ENCODE measurements at places on chromosomes 12 and 14.

- DNase-seq, result no peak
Observed at GRCh38 chr14:65904988-65905387, 492.5 kb downstream of the FUT8 start.

DNA sequence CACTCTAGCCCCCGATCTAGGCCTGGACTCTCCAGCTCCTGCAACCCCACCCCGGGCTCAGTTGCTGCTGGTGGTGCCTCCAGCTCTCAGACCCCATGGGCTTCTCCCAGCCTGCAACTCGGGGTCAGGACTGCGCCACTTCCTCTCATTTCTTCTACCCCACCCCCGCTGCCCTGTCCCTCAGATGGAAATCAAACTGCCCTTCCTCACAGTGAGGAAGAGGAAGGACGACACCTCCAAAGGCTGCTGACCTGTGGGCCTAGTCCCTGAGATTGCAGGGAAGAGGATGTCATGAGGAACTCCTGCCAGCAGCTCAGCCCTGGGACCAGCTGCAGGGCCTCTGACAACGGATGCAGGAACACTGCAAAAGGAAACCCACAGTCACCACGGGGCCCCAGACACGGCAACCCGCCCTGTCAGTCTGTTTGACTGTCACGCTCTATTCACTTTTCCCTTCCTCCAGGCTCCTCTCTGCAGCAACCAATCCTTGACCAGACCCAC lies 29.3 kb upstream of the PNMA1 start:
- no peak for DNase-seq

DNA sequence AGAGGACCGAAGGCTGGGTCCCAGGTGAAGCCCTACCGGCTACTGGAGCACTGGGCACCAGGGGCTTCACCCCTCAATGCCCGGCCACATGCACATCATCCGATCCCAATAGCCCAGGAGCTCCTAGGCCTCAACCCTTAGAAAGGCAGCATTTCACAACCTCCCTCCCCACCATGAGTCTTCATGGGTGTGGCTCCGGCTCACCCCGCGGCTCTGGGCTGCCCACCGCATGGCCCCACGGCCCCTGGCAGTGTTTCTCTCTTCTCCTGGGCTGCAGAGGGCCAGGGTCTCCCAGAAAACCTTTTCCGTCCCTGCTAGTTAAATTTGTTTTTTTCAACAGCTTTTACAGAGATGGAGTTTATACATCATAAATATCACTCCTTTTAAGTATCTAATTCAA lies 28.6 kb upstream of the DLK1 start:
- DNase-seq, result no peak

DNA sequence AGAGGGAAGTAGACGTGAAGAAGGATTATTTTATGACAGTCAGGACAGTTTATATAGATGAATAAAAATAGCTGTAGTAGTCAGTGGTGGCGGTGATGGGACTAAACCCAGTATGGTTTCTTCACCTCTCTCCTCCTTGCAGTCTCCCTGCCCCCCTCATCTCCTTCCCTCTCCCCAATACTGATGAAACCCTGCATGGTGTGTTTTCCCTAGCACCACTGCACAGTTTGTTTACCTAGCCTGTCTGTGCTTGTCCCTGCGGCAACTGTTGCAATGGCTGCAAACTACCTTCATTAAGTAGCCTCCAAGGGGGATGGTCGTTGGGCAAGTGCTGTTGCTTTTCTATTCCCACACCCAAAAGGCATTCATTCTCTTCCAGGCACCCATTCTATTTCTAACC lies 14.7 kb downstream of the PCBP2 start:
- no peak for DNase-seq

GRCh38 chr12:115320451-115320850 lies 636.5 kb upstream of the TBX3 start:
- DNase-seq, result no peak

DNA sequence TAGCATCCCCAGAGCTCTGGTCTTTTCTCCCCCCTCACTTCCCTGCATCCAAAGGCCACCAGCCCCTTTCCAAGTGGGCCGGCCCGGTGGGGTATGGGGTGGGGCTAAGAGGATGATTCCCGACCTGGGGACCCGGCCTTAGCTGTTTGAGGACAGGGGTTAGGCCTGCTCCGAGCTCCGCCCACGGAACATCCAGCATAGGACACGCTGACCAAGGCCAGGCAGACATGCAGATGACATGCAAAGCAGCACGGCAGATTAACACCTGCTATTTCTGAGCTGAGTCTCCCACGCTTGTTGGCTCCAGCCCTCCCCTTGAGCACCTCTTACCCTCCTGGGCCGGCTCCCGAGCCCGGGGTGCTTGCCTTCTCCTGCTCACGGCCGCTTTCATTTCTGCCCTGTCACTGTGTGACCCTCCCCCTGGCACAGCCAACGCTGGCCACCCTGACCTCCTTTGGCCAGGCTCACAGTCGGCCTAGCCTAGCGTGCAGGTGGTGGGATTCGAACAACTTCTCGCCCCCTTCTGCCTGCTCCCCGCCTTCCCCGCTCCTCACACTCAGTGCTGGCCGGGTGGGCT lies 40.2 kb downstream of the TEAD4 start:
- no peak for DNase-seq

DNA sequence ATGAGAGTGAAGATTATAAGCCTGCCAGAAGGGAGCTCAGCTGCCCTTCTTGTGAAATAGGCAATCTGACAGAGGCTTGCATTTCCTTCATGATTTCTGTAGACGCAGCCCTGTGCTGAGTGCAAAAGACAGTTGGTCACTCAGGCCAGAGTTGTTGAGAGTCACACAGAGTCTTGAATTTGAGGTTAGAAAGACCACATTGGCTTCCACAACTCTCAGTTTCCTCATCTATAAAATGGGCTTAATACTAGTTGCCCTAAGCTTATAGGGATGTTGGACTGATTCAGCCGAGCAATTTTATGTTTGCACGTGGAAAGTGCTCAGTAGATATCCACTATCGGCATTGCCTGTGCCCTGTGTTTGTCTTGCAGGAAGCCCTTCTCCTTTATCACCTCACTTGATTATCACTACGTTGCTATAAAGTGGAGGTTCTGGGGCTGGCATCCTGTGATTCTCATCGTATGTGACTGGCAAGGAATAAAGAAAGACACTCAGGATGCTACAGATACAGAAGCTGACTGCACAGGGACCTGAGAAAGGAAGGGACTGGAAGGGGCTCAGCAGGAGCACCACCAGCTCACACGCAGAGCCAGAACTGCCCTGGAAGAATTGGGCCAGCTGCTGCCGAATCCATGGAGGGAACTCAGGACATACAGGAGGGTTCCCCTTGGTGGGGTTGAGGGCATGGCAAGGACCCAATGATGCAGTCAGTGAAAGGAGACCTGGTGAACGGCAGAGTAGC lies 19.8 kb upstream of the SERPINA4 start:
- DNase-seq, result no peak

DNA sequence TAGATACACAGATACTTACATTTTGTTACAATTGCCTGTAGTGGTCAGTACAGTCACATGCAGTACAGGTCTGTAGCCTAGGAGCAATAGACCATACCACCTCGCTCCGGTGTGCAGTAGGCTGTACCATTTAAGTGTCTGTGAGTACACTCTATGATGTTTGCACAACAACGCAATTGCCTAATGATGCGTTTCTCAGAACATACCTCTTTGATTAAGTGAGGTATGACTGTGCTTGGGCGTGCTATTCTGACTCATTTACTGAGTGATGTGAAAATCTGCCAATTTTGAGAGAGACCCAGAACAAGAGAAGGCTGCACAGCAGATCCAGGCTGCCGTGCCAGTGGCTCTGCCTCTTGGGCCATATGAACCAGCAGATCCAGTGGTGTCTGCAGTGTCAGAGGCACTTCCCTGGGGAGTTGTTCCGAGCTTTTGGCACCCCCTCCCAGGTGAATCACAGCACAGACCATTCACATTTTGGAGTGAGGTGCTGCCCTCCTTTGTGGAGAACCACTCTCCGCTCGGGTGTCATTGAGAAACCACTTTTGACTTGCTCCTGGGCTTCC lies 20.4 kb downstream of the DLK1 start:
- DNase-seq, result no peak

DNA sequence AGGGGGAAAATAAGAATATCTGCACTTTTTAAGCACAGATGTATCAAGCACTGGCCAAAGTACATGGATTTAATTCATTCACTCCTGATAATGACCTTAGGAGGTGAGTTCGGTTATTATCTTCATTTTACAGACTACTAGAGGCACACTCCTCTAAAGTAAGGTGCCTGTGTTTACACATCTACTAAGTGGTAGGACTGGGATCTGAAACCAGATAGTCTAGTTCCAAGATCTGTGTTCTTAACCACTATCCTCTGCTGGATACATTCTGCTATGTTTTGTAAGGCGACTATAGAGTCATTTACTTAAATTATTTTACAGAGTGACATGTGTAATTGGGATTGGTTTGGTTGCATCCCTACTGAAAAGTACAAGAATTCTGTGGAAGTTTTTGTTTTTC lies 175.3 kb downstream of the ESR2 start:
- DNase-seq, result no peak

GRCh38 chr14:71399057-71399487 lies 491.8 kb downstream of the PCNX1 start:
- no peak for DNase-seq

- no peak for DNase-seq
Observed at GRCh38 chr12:21472197-21472823, 29.1 kb downstream of the RECQL start.

DNA sequence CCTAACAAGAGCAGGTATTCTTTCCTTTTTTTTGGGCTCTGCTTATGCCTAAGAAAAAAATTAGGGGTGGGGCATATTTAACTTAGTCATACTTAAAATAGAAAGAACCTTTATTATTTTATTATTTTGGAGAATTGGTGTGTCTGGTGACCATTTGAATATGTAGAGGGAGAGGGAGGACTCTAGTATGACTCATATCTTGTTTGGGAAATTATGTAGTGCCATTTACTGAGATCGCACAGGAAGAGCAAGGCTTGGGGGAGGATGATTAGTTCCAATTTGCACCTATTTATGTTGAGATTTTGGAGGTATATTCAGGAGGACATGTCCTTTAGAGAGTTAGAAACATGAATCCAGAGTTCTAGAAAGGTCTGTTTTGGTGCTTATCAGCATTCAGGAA lies 9.9 kb downstream of the ZNF410 start:
- DNase-seq, result no peak

DNA sequence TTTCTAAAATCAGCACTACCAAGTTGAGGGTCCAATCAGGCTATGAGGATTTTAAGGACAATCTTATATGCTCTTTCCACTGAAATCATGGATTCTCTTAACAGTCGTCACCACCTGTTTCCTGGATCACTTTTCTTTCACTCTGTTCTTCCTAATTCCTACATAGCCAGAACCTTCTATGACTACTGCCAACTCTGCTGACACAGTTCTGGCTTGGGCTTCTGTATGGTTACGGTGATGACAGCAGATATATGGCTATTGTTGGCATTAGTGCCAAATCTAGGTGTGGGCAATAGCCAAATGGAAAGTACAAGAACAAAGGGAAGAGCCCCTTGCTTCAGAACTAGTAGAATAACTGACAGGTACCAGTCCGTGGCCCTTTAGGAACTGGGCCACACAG lies 124.0 kb downstream of the ARID2 start:
- DNase-seq, result no peak

- DNase-seq, result no peak
Observed at GRCh38 chr12:106248846-106249371, 1.1 kb upstream of the CKAP4 start.

- DNase-seq, result no peak
Observed at GRCh38 chr12:57875753-57876547, 29.4 kb upstream of the CTDSP2 start.

- no peak for DNase-seq
Observed at GRCh38 chr12:77032406-77032805, 33.0 kb downstream of the E2F7 start.

- no peak for DNase-seq
Observed at GRCh38 chr12:62284749-62285148, 24.5 kb downstream of the USP15 start.

DNA sequence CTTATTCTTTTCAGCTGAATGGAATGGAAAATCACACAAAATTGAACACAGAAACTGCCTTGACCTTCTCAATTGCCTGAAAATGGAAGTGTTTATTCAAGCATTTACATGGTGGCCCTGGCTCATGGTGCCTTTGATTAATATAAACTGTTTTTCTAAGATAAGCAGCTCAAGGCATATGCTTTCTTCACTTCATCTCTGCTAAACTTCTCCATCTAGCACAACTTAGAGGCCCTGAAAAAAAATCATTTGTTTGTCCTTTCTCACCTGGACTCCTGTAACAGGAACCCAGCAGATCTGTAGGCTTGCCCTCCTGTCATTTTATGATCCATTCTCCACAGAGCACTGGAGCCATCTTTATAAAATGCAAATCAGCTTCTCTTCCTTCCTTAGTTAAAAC lies 117.5 kb upstream of the KRR1 start:
- no peak for DNase-seq

DNA sequence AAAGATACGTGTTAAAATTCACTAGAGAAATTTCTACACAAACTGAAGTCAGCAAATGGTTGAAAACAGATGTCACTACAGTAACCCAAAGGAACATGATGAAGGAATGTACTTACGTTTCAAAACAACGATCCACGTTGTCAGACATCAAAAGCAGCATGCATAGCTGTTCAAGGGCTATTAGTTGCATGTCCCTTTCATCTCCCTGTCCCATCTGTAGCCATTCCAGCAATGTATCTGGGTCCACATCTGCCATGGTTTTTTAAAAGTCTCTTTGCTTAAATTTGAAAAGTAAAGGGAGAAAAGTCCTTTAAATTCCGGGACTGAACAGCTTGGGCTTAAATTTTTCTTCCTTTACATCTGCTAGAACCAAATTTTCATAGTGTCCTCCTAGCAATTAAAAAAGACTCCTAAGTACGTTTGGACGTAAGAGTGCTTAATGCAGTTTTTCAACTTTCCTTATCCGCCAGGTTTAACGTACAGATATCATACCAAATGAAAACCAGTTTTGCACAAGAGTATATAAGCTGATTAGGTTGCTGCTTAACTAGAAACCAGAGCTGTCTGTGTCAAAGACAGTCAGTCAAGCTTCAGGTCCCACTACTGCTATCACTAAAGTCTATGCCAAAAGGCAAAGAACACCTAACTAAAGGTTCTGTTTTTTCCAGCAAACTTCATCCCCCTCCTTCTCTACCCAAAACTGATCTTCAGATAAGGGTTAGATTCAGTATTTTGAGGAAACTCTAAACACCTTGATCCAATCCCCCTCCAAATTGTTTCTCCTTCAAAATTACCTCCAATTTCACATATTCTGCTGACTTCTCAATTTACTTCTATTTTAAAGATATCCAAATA lies 1.7 kb downstream of the HECTD1 start:
- DNase-seq, result no peak

DNA sequence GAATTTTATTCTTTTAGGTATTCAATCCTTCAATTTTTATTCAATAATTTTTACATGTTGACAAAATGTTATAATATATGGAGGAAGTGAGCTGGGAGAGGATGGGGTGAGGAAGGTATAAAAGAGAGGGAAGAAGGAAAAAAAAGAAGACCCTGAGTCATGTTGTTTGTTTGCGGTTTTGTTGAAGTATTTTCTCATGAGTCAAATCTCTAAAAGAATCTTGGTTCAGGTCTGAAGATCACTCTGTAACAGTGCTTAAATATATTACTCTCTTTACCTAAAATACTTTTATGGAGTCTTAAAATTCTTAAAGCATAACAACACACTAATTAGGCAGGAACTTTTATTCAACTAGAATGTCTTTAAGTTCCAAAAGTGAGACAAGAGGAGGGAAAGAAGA lies 489.6 kb upstream of the GARIN6 start:
- no peak for DNase-seq

All from stimulated activated CD4-positive, alpha-beta T cell treated with anti-CD3 and anti-CD28 coated beads, Interleukin-1b, Interleukin-23, amount 100 ng/mL, for 1 hour (primary cell).